ENCODE measurements at places on chromosomes 16 and 17.

DNA sequence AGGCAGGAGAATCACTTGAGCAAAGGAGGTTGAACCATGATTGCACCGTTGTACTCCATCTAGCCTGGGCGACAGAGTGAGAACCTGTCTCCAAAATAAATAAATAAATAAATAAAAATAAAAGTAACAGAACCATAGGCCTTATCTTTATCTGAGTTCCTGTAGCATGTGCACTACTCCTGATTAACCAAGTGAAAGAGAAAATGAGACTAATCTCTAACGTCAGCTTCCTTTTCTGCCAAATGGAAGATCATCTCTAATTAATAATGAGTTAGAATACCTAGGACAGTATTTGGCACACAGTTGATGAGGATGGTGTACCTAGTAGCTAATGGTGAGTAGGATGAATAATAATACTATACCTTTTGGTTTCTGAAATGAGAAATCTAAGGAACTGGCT is 520.4 kb downstream of the WWOX start:
- no peak for DNase-seq

DNA sequence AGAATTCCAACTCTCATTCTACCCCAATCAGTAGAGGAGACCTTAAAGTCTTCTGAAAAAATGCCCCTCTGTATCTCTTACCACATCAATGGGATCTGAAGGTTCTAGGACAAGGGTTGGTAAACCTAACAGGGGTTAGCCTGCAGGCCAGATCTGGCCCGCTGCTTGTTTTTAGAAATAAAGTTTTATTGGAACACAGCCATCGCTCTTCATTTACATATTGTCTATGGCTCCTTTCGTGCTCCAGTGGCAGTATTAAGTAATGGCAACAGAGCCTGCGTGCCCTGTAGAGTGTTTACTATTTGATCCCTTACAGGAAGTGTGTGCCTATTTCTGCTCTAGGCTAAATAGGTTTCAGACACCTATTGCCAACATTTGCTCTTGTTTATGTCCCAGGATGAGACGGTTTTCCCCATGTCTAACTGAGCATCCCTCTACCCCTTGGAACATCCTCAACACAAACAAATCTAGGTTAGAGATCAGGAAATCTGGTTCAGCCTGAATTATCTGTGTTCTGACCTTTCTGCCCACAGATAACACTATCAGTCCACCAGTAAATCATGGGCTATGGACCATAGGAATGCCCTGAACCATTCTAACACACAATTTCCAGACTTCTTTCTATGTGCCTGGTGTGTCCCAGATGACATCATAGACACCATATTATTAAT is 44.2 kb upstream of the ERCC4 start:
- no peak for DNase-seq

DNA sequence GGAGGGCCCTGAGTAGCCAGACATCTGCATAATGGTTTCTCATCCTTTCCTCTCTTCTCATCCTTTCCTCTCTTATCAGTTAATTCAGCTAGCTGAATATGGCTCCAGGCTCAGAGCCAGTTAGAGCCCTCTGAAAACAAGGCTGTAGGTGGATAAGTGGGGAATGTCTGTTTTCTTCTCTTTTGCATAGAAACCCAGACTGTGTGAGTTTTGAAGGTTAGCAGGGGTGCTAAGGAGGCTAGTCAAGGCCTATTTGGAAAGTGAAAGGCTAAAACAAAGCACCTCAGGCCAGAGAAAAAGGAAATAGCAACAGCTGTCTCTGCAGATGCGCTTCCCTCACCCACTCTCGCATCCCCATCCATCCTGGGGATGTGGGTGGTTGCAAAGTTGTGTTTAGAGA is 420.9 kb downstream of the SHISA9 start:
- DNase-seq = no peak

- DNase-seq = no peak
Observed at GRCh38 chr17:79830763-79831264, 8.4 kb downstream of the CBX4 start.

DNA sequence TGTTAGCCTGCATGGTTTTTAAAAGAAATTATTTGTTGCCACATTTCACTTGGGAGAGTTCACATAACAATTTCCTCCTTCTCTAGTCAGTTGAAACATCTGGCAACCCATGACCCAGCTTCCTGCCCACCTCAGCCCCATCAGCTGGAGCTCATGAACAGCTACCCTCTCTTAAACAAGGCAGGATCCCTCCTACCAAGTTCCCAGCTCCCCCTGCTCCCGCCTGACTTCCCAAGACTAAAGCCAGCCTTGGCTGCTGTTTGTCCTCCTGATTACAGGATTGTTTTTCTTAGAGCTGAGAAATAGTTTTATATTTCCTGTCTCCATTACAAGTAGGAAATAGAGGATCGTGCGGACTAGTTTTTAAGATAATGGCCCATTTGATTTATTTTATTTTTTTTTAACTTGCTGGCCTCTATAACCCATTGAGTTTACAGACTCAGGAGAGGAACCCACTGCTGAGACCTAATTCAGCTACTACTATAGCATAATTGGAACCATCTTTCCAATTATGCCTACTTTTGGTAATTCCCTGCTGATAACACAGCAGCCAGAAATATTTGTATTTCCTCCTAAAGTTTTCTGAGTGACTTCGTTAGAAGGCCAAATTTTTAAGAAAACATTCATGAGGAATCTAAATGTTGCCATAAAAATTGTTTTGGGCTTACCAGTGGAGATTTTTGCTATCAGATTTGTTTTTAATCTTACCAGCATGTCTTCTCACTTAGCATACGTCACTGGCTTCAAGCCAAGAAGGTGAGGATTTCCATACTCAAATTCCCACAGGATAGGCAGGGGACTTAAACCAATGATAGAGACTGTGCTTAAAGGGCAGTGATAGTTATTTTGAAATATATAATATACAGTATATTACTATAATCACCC is 90.0 kb downstream of the ELAC2 start:
- no peak for DNase-seq

GRCh38 chr16:4263504-4264436 is 9.1 kb downstream of the TFAP4 start:
- DNase-seq = no peak

DNA sequence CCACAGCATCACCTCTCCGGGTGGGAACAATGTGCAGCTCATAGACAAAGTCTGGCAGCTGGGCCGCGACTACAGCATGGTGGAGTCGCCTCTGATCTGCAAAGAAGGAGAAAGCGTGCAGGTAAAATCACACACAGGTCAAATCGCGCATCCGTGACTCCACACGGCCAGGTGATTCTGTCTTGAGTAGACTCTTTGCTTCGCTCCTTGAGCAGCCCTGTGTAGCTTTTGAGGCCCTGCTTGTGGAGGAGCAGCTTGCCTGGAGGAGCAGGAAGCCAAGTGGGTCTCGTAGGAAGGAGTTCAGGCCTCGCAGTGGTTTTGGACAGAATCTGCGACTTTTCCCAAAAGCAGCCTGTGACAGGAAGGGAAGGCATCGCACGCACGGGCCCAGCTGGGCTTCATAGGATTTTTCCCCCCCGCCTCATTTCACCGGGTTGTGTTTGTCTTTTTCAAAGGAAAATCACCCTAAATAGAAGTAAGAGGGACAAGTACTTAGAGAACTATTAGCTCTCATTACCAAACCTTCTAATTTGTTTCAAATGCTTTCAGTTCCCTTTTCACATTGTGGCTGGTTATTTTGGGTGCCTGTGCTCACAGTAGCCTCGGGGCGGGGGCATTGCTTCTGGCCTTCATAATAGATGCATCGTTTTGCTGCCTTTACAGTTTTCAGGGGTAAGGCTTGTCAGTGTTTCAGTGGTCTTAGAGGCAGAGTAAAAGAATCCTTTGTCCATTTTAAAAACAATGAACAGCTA is 71.5 kb downstream of the SEC14L1 start:
- DNase-seq = no peak

- DNase-seq = no peak
Observed at GRCh38 chr17:67862614-67863217, 37.4 kb downstream of the BPTF start.

- DNase-seq = no peak
Observed at GRCh38 chr16:70662991-70663523, 16.7 kb downstream of the IL34 start.

- DNase-seq = no peak
Observed at GRCh38 chr17:82949361-82949760, 109.5 kb upstream of the ZNF750 start.

DNA sequence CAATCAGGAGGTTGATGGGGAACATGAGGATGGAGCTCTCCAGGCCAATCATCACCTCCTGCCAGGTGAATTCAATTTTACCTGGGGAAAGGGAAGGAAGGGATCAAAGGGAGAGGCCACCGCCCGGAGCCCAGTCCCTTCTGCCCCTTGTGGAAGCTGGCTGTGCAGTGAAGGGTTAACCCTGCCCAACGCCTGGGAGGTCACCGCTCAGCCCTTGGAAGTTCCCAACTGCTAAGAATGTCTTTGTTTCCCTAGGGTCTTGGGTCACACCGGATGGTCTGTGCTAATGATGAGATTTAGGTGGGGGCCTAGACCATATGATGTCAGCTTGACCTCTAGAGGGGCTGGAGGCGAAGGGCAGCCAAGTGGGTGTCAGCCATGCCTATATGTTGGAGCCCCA is 52.1 kb upstream of the GCSH start:
- DNase-seq = no peak
